ENCODE measurements at places on chromosomes 6 and 20.

- DNase-seq = no peak
Observed at GRCh38 chr20:35511814-35512420, 17.5 kb downstream of the C20orf173 start.

DNA sequence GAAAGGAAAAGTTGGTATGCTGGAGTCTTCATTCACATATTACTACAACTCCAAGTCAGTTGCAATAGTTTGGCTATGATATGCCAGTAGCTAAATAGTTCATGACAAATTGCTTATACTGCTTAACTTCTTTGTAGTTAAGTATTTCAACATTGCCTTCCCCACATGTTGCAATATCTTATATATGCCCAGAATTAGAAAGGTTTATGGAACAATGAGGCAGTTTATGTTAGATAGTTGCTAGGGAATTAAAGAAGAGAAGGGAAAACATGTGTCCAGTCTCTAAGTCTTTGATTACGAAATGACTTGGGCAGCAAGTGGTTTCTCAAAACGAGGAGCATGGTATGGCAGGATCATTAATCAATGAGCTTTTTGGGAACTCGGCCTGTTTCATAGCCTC, 145.8 kb downstream of the PLCB4 start:
- no peak for DNase-seq

GRCh38 chr6:129191235-129191634, 308.3 kb downstream of the LAMA2 start:
- no peak for DNase-seq

DNA sequence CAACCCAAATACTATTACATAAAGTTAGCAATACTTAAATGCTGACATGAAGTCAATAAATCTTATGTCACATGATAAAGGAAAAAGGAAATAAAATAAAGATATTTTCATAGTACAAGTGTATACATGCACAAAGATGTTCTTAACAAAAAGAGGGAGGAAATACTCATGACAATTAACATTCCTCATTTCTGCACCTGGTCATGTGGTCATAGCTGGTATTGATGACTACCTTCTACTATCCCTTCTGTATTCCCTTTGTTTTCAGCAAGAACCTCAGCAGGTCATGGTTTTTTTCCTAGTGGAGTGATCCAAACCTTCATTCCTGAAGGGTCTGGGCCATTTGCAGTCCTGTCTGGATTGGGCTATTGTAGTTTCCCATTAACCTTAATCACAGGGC, 43.5 kb upstream of the FYN start:
- no peak for DNase-seq

DNA sequence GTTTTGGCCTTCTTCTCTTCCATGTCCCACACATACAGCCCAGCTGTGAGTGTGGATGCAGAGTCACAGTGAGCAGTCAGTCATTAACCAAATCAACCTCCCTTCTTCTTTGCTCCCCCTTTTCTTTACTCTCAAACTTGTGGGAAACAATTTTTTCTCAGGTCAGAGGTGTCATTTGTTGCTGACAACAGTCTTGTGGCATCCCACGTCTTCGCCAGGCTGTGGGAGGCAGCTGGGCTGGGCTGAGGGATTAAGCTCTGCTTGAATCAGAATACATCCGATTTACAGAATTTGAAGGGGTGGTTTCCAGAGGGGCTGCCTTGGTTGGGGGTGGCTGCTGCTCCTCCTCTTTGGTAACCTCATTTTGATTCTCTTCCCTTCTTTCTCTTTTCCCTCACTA, 40.5 kb downstream of the SCGN start:
- DNase-seq = no peak
